ENCODE measurements at places on chromosomes 1 and 21.

GRCh38 chr1:46526013-46526690, 25.3 kb downstream of the KNCN start:
- no peak for DNase-seq

- no peak for DNase-seq
Measured at GRCh38 chr1:7248549-7249199, 463.4 kb downstream of the CAMTA1 start.

GRCh38 chr1:59971464-59971911, 44.9 kb upstream of the CYP2J2 start:
- no peak for DNase-seq

- no peak for DNase-seq
Measured at GRCh38 chr1:200355801-200356200, 54.0 kb downstream of the ZNF281 start.

GRCh38 chr1:53526451-53527101, 67.4 kb downstream of the DMRTB1 start:
- DNase-seq, result no peak

- no peak for DNase-seq
Measured at GRCh38 chr1:69290291-69290690, 277.4 kb upstream of the LRRC7 start.

DNA sequence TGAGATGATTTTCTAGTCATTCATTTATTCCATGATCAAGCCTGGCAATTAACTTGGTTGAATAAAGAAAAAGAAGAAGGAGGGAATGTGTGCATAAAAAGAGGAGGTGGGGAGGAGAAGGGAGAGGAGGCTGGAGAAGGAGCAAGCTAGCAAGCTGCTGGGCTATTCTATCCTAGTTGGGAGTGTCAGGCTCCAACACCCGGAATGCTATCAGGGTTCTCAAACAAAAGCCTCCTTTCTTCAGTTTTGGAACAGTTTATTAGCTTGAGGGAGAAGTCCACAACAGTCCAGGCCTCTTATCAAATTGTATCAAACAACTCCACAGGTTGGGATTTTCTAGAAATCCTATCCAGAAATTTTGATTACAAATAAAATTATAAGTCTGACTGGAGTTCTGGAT, 80.0 kb downstream of the BCAR3 start:
- no peak for DNase-seq

DNA sequence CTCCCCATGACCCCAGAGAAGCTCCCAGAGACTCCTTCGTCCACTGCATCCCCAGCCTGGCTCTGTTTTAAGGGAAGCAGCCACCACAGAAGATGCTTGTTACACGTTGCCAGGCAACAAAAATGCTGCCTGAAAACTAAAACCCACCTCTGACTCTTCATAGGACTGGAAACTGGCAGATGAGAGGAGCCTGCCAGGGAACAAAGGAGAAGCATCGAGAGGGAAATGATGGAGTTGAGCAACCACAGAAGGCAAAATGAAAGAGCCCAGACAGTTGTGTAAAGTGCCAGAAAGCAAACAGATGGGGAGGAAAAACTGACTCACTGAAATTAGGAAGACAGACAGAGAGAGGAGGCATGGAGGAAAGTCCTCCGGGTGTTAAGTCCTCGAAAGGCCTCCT, 118.4 kb downstream of the KCNN3 start:
- DNase-seq, result no peak

GRCh38 chr1:60113028-60113427, 39.5 kb upstream of the C1orf87 start:
- DNase-seq, result no peak

DNA sequence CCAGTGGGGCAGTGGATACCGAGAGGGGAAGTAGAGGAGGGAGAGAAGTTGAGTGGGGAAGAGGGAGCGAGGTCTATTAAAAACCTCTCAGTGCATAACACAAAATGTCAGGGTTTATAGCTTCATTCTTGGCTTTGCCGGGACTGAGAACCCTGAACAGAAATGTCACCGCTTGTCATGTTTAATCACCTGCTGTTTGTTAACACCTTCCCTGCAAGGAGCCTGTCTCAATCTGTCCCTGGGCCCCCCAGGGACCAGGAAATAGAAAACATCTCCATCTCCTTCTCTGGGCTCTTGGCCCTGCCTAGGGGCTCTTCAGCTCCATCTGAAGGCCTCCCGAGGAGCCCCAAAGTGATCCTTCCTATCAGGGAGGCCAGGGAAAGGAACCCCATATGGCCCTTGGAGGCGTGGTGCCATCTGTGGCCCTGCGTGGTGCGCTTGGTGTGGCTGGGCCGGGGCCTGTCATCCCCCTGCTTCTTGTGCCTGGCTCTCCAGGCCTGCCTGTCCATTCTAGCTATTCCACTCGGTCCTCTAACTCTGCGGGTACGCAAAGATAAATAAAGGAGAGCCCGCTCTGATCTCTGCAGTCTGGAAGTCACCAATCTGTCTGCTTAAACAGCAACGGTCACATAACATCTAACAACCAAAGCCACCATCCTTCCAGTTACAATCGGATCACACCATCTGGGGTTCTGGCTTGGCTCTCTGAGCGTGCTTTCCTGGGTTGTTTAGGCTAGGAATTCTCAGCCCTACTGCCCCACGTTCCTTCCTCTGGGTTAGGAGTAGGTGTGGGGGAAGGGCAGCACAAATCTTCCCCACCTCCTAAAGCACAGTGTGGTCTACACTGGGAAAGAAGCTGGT, 113.8 kb downstream of the CASZ1 start:
- no peak for DNase-seq

DNA sequence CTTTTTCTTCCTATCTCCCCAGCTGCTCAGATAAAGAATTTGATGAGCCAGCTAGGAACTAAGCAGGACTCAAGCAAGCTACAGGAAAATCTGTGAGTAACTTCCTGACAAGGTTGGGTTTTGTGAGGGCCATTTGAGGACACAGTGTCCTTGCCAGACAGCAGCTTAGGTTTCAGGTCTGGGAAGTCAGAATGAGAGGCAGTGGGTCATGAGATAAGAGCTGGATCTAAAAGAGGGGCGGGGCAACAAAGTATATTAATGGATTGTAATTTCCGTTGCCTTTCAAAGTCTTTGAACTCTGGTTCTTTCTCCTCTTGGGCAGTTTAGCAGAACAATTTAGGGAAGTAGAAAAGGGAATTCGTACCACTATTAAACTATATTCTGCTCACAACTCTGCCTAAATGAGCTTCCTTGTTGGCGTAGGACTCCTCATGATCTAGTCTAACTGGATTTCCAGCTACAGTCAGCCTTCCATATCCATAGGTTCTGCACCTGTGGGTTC, 16.6 kb downstream of the STX12 start:
- DNase-seq, result no peak

- DNase-seq, result no peak
Measured at GRCh38 chr1:112457241-112457640, 51.5 kb upstream of the WNT2B start.

GRCh38 chr1:160626509-160627342, 20.1 kb downstream of the SLAMF1 start:
- no peak for DNase-seq

DNA sequence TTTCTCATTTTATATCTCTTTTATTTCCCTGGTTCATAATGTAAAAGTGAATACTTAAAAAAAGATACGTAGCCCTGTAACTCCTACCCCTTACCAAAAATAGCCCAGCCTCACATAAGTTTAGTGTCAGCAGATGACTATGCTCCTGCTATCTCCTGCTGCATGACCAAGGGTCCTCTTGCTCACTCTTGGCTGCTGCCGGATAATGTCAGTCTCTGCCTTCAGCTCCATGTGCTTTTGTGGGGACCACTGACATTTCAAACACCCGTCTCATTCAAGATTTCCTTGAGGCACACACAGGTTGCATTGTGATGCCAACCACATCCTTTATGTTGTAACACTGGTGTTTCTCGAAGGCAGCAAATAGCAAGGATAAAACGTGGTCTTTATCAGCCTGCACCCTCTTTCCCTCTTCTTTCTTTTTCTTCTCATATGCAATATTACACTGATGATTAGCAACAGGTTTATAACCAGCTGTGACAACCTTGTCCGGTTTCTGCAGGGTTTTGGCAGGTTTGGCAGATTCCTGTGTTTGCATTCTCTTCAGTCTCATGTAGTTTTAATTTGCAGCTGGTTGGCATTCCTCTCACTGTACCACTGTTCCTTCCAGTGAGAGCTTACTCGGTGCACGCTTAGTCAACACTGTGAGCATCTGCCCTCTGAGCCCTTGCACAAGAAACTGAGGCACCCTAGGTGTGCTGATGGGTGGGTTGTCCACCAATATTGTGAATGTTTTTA, 62.2 kb downstream of the ZNF684 start:
- no peak for DNase-seq

DNA sequence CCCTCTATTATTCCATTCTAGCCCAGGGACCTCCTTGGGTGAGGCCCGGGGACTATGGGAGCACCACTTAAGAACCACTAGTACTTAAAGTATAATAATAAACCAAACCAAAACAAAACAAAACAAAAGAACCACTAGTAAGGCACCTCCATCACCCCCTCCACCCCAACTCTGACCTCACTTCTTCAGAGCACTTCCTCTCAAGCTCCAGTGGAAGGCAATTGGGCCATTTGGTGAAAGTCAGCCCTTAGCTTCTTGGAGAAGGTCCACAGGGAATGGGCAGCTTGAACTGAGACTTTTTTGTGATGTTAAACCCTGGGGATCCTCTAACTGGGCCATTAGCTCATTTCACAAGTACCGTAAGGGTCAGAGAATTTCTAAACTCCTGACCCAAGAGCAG, 237.3 kb downstream of the RHOU start:
- no peak for DNase-seq

DNA sequence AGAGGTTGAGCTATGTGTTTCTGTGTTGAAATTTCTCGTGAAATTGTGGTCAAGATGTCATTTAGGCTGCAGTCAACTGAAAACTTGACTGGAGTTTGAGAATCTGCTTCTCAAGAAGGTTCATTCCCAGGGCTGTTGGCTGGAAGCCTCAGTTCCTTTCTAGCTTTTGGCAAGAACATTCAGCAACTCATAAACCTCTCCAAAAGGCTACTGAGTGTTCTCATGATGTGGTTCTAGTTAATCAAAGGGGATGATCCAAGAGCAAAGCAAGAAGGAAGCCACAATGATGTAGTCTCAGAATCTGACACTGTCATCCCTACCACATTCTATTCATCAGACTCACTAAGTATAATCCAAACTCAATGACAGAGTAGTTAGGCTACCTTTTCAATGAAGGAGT, 66.6 kb downstream of the SPATA6 start:
- no peak for DNase-seq

DNA sequence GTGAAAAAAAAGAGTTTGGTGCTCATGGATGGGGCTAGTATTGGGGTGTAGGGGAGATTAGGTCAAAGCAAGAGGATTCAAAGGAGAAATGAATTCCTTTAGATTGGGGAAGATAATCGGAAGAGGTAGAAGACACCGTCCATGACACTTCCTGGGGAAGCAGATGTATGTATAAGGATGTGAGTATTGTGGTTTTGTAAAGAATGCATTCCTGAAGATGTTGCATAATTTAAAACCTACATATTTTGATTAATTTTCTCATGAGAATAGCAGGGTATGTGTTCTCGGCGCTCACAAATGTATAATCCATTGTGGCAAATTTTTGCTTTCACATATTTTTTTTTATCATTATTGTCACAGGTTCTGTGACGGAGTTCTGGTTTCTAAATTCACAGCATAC, 5.5 kb upstream of the LGALS8 start:
- DNase-seq, result no peak

GRCh38 chr21:42398436-42399028, 2.7 kb upstream of the TMPRSS3 start:
- DNase-seq, result no peak

- DNase-seq, result no peak
Measured at GRCh38 chr1:217528271-217528670, 102.6 kb downstream of the GPATCH2 start.

DNA sequence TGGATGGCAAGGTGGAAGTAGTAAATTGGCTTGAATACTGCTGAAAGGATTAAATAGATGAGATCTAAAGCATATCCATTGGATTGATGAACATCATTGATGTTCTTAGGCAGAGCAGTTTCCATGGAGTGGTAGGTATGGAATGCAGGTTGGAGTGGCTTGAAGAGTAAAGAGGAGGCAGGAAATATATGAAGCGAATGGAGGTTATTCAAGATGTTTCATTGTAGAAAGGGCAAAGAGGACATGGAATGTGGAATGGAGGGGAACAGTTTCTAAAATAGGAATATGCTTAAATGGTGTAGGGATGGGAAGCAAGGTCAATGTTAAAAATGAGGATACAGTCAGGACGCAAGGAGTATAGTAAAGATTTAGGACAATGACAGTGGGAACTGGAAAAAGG, 6.1 kb downstream of the OSBPL9 start:
- DNase-seq, result no peak

GRCh38 chr1:17599954-17600300, 60.4 kb downstream of the ARHGEF10L start:
- DNase-seq, result no peak

DNA sequence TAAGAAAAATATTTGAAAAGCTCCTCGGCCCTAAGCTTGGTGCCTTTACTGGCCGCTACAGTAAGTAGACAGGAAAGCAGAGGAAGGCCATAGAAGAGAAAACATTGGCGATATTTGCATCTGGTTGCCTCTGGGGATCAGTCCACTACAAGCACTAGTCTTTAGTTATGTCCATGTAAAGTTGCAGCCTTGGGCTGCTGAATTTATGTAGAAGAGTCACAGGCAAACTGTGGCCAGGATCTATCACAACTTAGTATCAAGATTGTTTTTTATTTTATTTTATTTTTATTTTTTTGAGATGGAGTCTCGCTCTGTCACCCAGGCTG, 228.7 kb upstream of the CAMK1G start:
- no peak for DNase-seq

- DNase-seq, result no peak
Measured at GRCh38 chr1:150535511-150536287, 13.5 kb upstream of the ADAMTSL4 start.

DNA sequence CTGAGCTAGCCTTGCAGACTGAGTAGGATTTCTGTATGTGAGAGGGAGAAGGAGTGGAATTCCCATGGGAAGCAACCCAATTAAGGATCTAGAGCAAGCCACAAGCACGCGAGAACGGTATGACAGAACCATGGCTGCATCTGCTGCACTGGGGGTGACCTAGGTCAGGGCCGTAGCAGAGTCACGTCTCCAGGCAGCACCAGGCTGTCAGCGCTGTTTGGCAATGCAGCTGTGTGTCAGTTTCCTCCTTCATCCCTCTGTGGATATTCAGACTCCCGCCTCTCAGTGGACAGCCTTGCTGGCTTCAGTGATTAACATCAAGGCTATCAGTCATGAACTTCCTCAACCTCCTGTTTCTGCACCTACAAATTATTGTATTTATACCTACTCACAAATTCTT, 118.1 kb upstream of the PPP2R5A start:
- no peak for DNase-seq

- DNase-seq, result no peak
Measured at GRCh38 chr1:188778578-188778977, 1699.1 kb downstream of the BRINP3 start.

GRCh38 chr1:22851517-22851916, 121.1 kb downstream of the LACTBL1 start:
- no peak for DNase-seq

GRCh38 chr1:231626951-231627614, 493 bp downstream of the DISC1 start:
- DNase-seq, result no peak

GRCh38 chr1:19053486-19053885, 97.0 kb upstream of the IFFO2 start:
- no peak for DNase-seq
